B cell (primary cell): ENCODE measurements at places on chromosomes 13 and 19.
A peak's percentile ranks its signal among the peaks of the same experiment; 100 is the strongest.

- H3K36me3 ChIP-seq: no peaks in the 10 kb centered on the region
- no peaks in the 10 kb centered on the region for H3K4me1 ChIP-seq
- H3K27me3 ChIP-seq: no peaks in the 10 kb centered on the region
- H3K27ac ChIP-seq: no peak overlapping the region
Observed at GRCh38 chr13:95841894-95842293, 165.0 kb downstream of the DNAJC3 start.

- H3K36me3 ChIP-seq: no peaks in the 10 kb centered on the region
- no peak overlapping the region for H3K27ac ChIP-seq
- H3K4me1 ChIP-seq: no peaks in the 10 kb centered on the region
- H3K27me3 ChIP-seq: no peaks in the 10 kb centered on the region
- DNase-seq: no peak
Observed at GRCh38 chr13:26616126-26616525, 58.6 kb downstream of the WASF3 start.

DNA sequence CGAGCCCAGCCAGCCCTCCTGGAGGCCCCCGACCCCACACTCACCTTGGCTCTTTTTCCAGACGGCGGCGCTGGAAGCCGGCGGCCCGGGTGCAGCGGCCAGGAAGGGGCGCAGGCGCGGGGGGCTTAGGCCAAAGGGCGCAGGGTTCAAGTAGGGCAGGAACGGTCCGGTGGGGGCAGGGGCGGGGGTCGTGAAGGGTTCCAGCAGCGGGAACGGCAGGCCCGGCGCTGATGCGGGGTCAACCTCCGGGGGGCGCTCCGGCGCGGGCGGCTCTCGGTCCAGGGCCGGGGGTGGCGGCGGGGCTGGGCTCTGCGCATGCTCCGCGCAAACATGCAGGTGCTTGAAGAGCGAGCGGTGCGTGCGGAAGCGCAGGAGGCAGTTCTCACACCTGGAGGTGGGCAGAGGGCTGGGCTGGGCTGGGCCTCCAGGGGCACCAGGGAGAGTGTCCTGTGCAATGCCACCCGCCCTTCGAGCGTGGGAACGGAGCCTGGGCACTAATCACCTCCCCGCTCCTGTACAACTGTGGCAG is 2.3 kb downstream of the ZNF414 start:
- no peak overlapping the region for H3K27ac ChIP-seq
- no peak overlapping the region for H3K4me3 ChIP-seq
- no peak for DNase-seq
- H3K36me3 ChIP-seq: peaks cover 4% of the 10 kb centered on the region
- peaks cover 9% of the 10 kb centered on the region for H3K4me1 ChIP-seq

- no peak overlapping the region for H3K27ac ChIP-seq
- H3K36me3 ChIP-seq: no peaks in the 10 kb centered on the region
- H3K4me1 ChIP-seq: no peaks in the 10 kb centered on the region
- H3K4me3 ChIP-seq: no peak overlapping the region
Observed at GRCh38 chr19:29372091-29372415, 153.7 kb upstream of the VSTM2B start.

DNA sequence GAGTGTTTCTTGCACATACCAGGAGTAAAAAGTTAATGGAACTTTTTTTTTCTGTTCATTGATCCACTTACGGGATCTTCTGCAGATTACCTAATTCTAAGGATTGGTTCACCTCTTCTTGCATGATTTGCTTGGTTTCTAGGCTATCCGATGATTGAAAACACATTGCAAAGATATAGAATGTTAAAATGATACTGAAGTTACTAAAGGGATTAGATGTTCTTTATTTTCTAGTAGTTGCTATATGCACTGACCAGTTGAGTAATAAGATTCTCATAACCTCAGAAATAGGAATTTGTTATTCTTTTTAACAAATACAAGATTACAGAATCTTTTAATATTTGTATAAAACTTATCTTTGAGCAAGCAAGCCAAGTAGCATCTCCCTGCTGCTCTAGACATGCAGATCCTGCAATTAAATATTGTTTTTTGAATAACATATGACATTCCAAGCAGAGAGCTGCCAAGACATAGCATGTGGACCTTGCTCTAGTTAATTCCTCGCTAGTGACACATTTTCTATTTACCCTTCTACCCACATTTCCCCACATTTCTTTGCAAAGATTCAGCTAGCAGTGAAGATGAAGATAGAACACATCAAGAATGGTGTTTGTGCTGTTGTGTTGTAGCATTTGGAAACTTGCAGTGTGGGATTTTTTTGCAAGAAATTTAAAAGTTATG is 51.7 kb upstream of the RNF113B start:
- DNase-seq: no peak
- no peaks in the 10 kb centered on the region for H3K36me3 ChIP-seq
- H3K4me1 ChIP-seq: no peaks in the 10 kb centered on the region
- no peak overlapping the region for H3K4me3 ChIP-seq

GRCh38 chr13:44017756-44018309 is 138.1 kb downstream of the LACC1 start:
- no peaks in the 10 kb centered on the region for H3K4me1 ChIP-seq
- no peaks in the 10 kb centered on the region for H3K27me3 ChIP-seq
- no peaks in the 10 kb centered on the region for H3K36me3 ChIP-seq
- no peak overlapping the region for H3K27ac ChIP-seq
- DNase-seq: no peak
- no peak overlapping the region for H3K4me3 ChIP-seq

DNA sequence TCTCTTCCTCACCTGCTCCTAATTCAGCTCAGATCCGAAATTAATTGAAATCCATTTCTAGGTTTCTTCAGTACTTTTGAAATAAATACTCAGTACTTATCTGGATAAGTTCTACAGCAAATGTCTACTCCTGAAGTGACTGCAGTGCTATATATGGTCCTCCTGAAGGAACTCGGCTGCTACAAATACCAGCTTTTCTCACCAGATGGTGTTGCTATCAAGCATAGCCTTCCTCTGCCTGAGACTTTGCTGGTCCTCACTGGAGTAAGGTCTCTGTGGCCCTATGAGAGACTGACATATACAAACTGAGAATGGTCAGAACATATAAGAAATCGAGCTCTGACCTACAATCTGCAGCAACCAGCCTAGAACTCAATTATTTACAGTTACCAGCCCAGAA is 161.6 kb downstream of the NDFIP2 start:
- no peaks in the 10 kb centered on the region for H3K27me3 ChIP-seq
- H3K36me3 ChIP-seq: no peaks in the 10 kb centered on the region
- no peaks in the 10 kb centered on the region for H3K4me1 ChIP-seq
- H3K4me3 ChIP-seq: no peak overlapping the region
- no peak for DNase-seq
- H3K27ac ChIP-seq: no peak overlapping the region

- peaks cover 38% of the 10 kb centered on the region for H3K27me3 ChIP-seq
- peaks cover 25% of the 10 kb centered on the region for H3K4me1 ChIP-seq
- H3K36me3 ChIP-seq: no peaks in the 10 kb centered on the region
- DNase-seq: peak; percentile 65
- no peak within 1 kb of the TSS for H3K27ac ChIP-seq
- peak within 1 kb of the TSS; percentile 41 for H3K4me3 ChIP-seq
Observed at GRCh38 chr13:49220036-49220855, at the start of gene MLNR. MLNR (plus strand) TSS chr13:49220338; CDS start chr13:49220338, 0 bp downstream.

GRCh38 chr13:46575818-46576221 is 22.9 kb downstream of the LRCH1 start:
- peaks cover 91% of the 10 kb centered on the region for H3K4me1 ChIP-seq
- no peak for DNase-seq
- H3K36me3 ChIP-seq: no peaks in the 10 kb centered on the region
- H3K27ac ChIP-seq: peak overlapping the region; percentile 9
- no peak overlapping the region for H3K4me3 ChIP-seq

GRCh38 chr19:42132030-42132628 is at the start of gene POU2F2:
POU2F2 (minus strand) TSS chr19:42132446; CDS start chr19:42132411, 35 bp downstream.
- peak within 1 kb of the TSS; percentile 71 for H3K27ac ChIP-seq
- no peaks in the 10 kb centered on the region for H3K27me3 ChIP-seq
- peak; percentile 92 for DNase-seq
- H3K4me1 ChIP-seq: peaks cover 78% of the 10 kb centered on the region

- no peak overlapping the region for H3K4me3 ChIP-seq
- H3K27ac ChIP-seq: no peak overlapping the region
- peak; percentile 71 for DNase-seq
- H3K4me1 ChIP-seq: peaks cover 5% of the 10 kb centered on the region
- no peaks in the 10 kb centered on the region for H3K36me3 ChIP-seq
- H3K27me3 ChIP-seq: no peaks in the 10 kb centered on the region
Observed at GRCh38 chr19:47013041-47013517, 6.6 kb upstream of the NPAS1 start.

DNA sequence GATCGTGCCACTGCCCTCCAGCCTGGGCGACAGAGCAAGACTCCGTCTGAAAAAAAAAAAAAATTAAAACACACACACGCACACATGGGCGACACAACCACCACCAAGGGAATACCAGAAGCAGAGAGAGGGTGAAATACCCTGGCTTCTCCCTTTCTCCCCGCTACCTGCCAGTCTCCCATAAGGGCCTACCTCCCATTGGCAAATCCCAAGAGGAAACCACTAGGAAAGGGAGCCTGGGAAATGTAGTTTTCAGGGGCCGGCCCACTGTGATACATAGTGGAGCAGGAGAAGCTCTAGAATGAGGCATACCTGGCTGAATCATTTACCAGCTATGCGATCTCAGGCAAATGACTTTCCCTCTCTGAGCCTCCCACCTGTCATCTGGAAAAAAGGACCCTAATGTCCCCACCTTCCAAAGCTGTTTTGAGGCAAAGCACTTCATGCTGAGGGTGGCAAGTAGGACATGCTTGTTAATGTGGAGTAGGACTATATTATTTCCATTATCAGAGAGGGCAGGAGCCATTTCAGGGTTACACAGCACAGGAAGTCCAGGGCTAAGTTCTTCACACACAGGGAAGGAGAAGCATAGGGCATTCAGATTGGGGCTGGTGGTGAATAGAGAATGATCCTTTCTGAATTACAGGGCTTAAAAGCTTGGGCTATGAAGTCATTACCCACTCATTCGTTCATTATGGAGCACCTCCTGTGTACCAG is 14.3 kb upstream of the HNRNPUL1 start:
- no peak for DNase-seq
- H3K27me3 ChIP-seq: no peaks in the 10 kb centered on the region
- no peak overlapping the region for H3K4me3 ChIP-seq
- H3K4me1 ChIP-seq: no peaks in the 10 kb centered on the region

DNA sequence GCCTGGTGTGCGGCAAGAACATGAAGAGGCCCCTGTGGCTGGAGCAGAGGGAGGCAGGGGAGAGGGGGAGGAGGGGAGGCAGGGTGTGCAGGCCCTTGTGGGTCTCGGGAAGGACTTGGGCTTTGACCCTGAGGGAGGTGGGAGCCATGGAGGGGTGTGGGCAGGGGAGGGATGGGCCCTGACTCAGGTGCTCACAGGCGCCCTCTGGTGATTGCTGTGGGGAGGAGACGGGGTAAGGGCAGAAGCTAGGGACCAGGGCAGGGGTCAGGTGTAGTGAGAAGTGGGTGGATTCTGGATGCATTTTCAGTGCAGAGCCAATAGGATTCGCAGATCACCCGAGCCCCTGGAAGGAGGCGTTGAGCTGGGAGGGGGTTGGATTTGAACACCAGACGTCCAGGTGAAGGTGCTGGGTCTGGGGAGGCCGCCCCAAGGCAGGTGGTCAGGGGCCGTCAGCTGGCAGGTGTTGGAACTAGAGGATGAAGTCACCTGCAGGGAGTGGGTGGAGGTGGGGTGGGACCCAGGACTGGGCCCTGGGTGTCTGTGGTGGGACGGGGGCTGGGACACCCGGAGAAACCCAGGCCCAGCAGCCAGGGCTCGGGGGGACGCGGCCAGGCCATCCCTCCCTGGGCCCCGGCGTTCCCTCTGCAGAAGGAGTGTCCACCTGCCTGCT is 185.4 kb downstream of the KDM4B start:
- peak; percentile 76 for DNase-seq
- no peak overlapping the region for H3K27ac ChIP-seq
- no peaks in the 10 kb centered on the region for H3K36me3 ChIP-seq
- no peaks in the 10 kb centered on the region for H3K27me3 ChIP-seq
- no peaks in the 10 kb centered on the region for H3K4me1 ChIP-seq
- H3K4me3 ChIP-seq: no peak overlapping the region

GRCh38 chr13:110359840-110360301 is 52.8 kb downstream of the COL4A2 start:
- no peak overlapping the region for H3K27ac ChIP-seq
- no peaks in the 10 kb centered on the region for H3K4me1 ChIP-seq
- DNase-seq: no peak
- no peak overlapping the region for H3K4me3 ChIP-seq
